HAP-1 (cell line): ENCODE measurements at places on chromosomes 11 and 22.

- DNase-seq = no peak
These were observed 1339.5 kb downstream of the BRD1 start for GRCh38 chr22:48488149-48488551.

DNA sequence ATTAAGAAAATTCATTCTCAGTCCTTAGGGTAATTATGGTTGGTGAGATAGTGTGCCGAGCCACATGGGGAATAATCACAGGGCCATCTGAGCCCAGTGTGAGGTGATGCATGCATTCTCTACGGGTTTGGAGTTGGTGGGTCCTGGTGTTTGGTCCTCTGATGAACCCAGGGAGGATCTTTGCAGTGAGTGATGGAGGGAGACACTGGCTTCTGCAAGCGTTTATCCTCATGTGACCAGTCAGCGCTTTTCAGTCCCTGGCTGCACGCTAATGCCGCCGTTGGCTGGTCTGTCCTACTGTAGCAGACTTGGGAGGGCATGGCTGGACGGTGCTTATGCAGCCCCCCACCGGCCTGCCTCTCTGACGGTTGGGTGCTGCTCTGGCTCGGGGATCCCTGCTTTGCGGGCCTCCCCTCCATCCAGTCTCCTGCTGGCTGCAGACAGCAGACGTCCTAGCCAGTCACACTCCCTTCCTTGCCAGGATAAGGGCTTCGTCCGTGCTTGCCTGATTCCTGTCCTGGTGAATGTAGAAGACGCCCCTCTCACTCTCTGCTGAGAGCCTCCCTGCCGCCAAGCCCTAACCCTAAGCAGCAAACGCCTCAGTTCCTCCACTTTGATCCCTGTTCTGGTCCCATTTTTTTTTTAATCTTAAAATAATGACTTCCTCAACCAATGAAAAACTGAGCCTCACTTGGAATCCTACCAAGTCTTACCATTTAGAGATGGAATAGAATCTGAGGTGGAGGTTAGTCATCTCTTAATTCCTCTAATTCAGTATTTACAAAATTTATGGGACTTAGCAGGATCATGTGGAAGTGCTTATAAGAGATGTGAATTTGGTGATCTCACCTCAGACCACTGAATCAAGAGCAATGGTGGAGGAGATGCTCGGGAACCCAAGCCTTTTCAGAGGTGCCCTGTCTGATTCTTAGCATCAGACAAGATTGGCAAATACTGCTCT lies 143.7 kb upstream of the SORL1-AS1 start:
- no peak for DNase-seq

DNA sequence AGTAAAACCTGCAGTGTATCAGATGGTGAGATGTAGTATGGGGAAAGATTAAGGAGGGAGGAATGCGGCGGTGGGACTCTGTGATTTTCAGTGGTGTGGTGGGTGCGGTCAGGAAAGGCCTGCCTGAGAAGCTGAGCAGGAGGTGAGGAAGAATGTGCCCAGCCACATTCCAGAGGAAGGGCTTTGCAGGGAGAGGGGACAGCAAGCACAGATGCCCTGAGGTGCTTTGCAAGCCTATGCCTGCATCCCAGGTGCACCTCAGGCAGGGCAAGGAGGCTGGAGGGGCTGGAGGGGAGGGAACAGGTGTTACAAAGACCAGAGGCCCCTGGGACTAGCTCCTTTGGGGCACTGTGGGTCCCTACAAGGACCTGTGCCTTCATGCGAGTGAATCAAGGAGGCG lies 42.1 kb downstream of the MYO7A start:
- no peak for DNase-seq

- DNase-seq = no peak
These were observed 114.8 kb upstream of the NAV2 start for GRCh38 chr11:19597876-19598275.

- no peak for DNase-seq
These were observed 76.8 kb upstream of the VPREB1 start for GRCh38 chr22:22167791-22168189.

GRCh38 chr22:26168939-26169314 lies 335 bp upstream of the SEZ6L start:
- no peak for DNase-seq

- DNase-seq = no peak
These were observed 6.9 kb downstream of the VWA5A start for GRCh38 chr11:124122123-124122522.

DNA sequence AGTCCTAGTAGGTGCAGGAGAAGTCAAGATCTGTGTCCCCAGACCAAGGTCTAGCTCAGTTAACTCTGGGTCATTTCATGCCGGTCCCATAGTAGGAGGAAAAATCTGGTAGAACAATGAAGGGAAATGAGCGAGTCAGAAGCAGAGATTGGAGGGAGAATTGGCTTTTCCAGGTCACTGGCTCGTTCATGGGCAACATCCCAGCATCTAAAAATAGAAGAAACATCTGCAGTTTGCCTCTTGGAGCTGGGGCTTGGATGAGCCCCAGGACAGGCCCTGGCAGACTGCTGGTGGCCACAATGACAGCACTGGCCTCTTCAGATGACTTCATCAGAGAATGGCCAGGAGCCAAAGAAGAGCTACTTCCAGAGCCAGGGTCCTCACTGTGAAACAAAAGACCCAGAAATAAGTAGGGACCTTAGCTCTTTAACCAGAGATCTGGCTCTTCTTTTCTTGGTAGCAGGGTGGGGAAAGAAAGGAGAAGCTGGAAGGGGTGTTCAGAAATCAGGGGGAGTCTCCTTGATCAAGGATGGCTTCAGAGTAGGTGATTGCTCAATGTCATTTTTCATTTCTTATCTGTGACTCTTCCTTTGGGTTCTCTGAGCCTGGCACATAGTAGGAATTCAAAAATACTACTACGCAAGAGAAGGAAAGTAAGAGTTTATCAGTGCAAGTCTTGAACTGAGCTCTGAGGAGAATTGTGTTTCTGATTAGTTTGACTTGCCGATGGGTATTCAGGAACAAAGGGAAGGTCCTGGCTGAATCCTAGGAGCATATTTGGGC lies 102.6 kb downstream of the TMPRSS5 start:
- no peak for DNase-seq
